ENCODE measurements at places on chromosomes 4 and X. TPM values are rescaled to one million over a fixed set of nuclear protein-coding genes. Genes with fewer than 3 reads are reported as not detected.

DNA sequence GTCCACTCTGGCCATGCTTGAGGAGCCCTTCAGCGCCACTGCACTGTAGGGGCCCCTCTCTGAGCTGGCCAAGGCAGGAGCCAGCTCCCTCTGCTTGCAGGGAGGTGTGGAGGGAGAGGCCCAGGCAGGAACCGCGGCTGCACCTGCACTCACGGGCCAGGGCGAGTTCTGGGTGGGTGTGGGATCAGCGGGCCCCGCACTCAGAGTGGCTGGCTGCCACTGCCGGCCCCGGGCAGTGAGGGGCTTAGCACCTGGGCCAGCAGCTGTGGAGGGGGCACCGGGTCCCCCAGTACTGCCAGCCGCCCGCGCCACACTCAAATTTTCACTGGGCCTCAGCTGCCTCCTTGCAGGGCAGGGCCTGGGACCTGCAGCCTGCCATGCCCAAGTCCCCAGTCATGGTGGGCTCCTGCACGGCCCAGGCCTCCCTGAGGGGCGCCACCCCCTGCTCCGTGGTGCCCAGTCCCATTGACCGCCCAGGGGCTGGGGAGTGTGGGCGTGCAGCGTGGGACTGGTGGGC, 347.2 kb upstream of the SPOCK3 start:
- no peak for DNase-seq
- no peaks in the 10 kb centered on the region for H3K27me3 ChIP-seq
- no peaks in the 10 kb centered on the region for H3K36me3 ChIP-seq
- no peak overlapping the region for H3K27ac ChIP-seq
- H3K4me1 ChIP-seq: no peaks in the 10 kb centered on the region

DNA sequence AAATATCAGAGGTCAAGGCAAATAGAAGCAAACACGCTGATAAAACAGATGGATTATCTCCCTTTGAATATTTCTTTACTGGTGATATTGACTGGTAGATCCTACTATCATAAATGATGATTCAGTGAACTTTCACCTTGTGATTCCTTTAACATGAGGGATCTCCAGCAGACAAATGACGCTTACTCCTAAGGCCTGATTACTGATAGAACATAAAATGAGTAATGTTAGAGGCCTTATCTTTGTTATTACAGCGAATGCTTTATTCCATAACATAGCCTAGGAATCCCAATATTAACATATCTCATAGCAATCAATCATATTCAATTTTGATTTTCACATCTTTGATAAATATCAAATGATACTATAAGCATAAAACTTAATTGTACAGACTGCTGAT, 152.3 kb downstream of the SLC10A7 start:
- no peak for DNase-seq
- no peaks in the 10 kb centered on the region for H3K4me1 ChIP-seq
- no peak overlapping the region for H3K27ac ChIP-seq
- H3K27me3 ChIP-seq: no peaks in the 10 kb centered on the region
- H3K4me3 ChIP-seq: no peak overlapping the region

DNA sequence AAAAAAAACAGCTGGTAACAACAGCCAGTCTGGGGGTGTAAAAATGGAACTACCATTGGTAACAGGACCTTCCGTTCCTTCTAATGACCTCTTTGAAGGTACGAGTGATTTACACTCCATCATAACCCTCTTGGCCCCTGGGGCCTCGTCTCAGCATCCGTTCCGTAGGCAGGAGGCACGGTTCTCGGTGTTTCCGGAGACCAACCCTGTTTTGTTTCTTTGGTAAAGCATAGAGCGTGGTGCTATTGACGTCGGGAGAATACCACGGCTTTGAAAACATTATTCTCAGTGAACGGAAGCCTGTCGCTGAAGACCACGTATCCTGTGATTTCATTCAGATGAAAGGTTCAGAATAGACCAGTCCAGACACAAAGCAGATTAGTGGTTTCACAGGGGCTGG, 198.9 kb downstream of the ASMT start:
- H3K4me1 ChIP-seq: peaks cover 6% of the 10 kb centered on the region
- no peak for DNase-seq

GRCh38 chr4:97144199-97144598, 999.1 kb downstream of the STPG2 start:
- H3K4me3 ChIP-seq: no peak overlapping the region
- H3K27me3 ChIP-seq: no peaks in the 10 kb centered on the region
- DNase-seq: no peak
- H3K4me1 ChIP-seq: no peaks in the 10 kb centered on the region
- no peak overlapping the region for H3K27ac ChIP-seq
- no peaks in the 10 kb centered on the region for H3K36me3 ChIP-seq

- no peaks in the 10 kb centered on the region for H3K36me3 ChIP-seq
- DNase-seq: no peak
- peak overlapping the region; percentile 88 for H3K27ac ChIP-seq
- H3K4me3 ChIP-seq: peak overlapping the region; percentile 79
- no peaks in the 10 kb centered on the region for H3K27me3 ChIP-seq
Observed at GRCh38 chr4:145178740-145179280, 1.6 kb downstream of the OTUD4 start.

DNA sequence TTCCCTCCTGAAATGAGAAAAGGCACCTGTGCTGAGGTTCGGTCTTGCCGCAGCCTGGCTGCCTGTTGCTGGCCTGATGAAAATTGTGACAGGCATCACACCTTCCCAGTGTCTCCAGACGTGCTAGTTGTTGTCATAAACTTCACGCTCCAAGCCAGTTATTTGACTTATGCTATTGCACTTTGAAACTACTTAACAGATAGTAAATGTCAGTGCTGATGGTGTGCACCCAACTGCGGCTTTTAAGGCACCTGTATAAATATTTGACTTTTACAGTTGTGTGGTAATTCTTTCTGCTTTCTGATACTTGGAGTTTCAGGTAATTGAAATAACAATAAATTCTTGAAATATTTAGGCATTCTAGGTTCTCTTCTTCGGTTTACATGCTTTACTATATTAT, 1.8 kb downstream of the WWC2 start:
- no peaks in the 10 kb centered on the region for H3K27me3 ChIP-seq
- H3K27ac ChIP-seq: no peak overlapping the region
- no peaks in the 10 kb centered on the region for H3K36me3 ChIP-seq
- DNase-seq: no peak
- H3K4me1 ChIP-seq: peaks cover 26% of the 10 kb centered on the region
- H3K4me3 ChIP-seq: peak overlapping the region; percentile 79

PABPC5 gene
- not detected for total RNA-seq

ADGRA3 gene
- 43.0 TPM for total RNA-seq

CXCL11 gene
- total RNA-seq: not detected

GRCh38 chr4:134812611-134813010, 611.0 kb upstream of the PABPC4L start:
- no peak for DNase-seq
- no peaks in the 10 kb centered on the region for H3K36me3 ChIP-seq
- no peak overlapping the region for H3K27ac ChIP-seq
- no peaks in the 10 kb centered on the region for H3K27me3 ChIP-seq
- no peak overlapping the region for H3K4me3 ChIP-seq

DAPP1 gene
- total RNA-seq: 0.76 TPM

DNA sequence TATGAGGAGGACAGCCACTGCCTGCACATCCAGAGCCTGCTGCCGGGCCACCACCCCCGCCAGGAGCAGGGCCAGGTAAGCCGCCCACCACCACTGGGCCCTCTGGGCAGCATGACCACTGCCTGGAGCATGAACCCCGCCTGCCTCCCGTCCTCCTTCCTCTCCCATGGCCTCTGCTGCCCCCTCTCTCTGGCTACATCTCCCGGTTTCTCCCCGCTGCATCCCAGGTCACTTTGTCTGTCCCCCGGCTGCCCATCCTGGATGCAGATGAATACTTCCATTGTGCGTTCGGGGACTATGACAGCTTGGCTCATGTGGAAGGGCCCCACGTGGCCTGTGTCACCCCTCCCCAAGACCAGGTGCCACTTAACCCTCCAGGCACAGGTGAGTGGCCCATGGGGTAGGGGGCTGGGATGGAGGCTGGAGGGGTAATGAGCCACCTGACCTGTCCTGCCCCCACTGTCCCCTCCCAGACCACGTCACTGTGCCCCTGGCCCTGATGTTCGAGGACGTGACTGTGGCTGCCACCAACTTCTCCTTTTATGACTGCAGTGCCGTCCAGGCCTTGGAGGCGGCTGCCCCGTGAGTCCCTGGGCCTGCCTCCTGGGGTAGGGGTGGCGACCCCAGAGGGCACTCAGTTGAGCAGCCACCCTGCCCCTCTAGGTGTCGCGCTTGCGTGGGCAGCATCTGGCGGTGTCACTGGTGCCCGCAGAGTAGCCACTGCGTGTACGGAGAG, 6.0 kb downstream of the PLXNB3 start:
- DNase-seq: no peak
- H3K27me3 ChIP-seq: no peaks in the 10 kb centered on the region
- no peak overlapping the region for H3K27ac ChIP-seq
- H3K4me3 ChIP-seq: no peak overlapping the region
- H3K36me3 ChIP-seq: no peaks in the 10 kb centered on the region
- H3K4me1 ChIP-seq: no peaks in the 10 kb centered on the region

- H3K4me3 ChIP-seq: no peak overlapping the region
- no peaks in the 10 kb centered on the region for H3K4me1 ChIP-seq
- no peak for DNase-seq
Observed at GRCh38 chr4:174215961-174216680, 67.3 kb downstream of the FBXO8 start.

DNA sequence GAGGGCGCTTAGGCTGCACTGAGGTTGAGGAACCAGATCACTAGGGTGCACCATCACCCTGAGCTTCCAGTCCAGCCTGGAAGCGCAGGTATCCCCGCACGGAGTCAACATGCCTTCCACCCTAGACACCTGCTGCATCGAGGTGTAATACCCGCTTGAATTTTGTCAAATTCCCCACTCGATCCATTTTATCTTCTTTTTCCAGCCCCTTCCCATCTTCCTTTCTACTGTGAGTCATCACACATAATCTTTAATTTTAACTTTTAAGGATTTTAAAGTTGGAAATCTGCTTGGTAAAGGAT, 821 bp downstream of the PLK4 start:
- peaks cover 34% of the 10 kb centered on the region for H3K36me3 ChIP-seq
- H3K4me3 ChIP-seq: peak overlapping the region; percentile 90
- peak overlapping the region; percentile 91 for H3K27ac ChIP-seq
- H3K4me1 ChIP-seq: peaks cover 13% of the 10 kb centered on the region

DNA sequence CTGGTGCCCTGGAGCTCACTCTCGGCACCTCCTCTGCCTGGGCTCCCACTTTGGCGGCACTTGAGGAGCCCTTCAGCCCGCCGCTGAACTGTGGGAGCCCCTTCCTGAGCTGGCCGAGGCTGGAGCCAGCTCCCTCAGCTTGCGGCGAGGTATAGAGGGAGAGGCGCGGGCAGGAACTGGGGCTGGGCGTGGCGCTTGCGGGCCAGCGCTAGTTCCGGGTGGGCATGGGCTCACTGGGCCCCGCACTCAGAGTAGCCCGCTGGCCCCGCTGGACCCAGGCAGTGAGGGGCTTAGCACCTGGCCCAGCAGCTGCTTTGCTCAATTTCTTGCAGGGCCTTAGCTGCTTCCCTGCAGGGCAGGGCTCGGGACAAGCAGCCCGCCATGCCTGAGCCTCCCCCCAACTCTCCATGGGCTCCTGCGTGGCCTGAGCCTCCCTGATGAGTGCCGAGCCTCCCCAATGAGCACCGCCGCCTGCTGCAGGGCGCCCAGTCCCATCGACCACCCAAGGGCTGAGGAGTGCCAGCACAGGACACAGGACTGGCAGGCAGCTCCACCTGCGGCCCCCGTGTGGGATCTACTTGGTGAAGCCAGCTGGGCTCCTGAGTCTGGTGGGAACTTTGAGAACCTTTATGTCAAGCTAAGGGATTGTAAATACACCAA, 26.7 kb upstream of the FAM90A26 start:
- H3K27ac ChIP-seq: no peak overlapping the region
- H3K27me3 ChIP-seq: no peaks in the 10 kb centered on the region
- DNase-seq: no peak
- no peaks in the 10 kb centered on the region for H3K36me3 ChIP-seq

DNA sequence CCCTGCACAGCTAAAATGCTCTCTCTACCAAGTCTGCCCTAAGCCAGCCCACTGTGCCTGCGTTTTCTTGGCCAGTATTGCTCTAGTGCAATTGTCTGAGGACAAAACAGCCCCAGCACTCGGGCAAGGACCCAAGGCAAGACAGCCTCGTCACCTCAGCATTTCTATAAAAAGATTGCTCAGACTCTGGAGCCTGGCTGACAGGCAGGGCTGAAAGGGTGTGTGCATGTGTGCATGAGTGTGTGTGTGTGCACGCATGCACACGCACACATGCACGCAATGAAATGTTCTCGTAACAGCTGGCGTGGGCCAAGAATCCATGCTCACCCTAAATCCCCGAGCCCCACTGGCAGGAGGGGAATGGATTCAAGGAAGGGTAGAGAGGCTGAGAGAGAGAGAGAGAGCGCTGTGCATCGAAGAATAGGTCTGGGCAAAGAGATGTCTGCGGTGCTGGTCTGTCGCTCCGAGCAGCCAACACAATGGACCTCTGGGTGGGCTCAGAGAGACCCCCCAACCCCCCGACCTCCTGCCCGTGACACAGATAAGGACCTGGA, 579.2 kb downstream of the BCOR start:
- no peaks in the 10 kb centered on the region for H3K4me1 ChIP-seq
- no peak overlapping the region for H3K27ac ChIP-seq
- no peaks in the 10 kb centered on the region for H3K36me3 ChIP-seq
- H3K4me3 ChIP-seq: no peak overlapping the region
- no peak for DNase-seq

ADGRG4 gene
- total RNA-seq: not detected

DNA sequence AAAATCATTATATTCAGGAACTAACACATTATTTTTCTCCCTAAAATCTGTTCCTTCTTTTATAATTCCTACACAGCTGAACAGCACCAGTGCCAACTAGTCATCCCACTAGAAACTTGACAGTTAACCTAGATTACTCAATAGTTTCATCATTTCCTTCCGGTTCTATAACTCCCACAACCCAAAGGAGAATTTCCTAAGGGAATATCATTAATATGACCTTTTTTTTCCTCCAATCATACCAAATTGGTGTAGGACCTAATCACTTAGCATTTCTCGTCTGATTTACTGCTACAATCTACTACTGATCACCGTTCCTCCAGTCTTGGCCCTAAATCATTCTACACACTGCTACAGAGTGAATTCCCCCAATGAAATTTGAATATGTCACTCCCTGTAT, 45.9 kb downstream of the WDFY3 start:
- no peak overlapping the region for H3K4me3 ChIP-seq
- no peaks in the 10 kb centered on the region for H3K27me3 ChIP-seq

- no peak for DNase-seq
- no peaks in the 10 kb centered on the region for H3K36me3 ChIP-seq
- no peak overlapping the region for H3K4me3 ChIP-seq
- H3K27me3 ChIP-seq: no peaks in the 10 kb centered on the region
- no peaks in the 10 kb centered on the region for H3K4me1 ChIP-seq
Observed at GRCh38 chr4:52846502-52846901, 15.6 kb upstream of the RASL11B start.

GRCh38 chrX:54922547-54922946, 1.9 kb downstream of the TRO start:
- no peak overlapping the region for H3K4me3 ChIP-seq
- no peaks in the 10 kb centered on the region for H3K4me1 ChIP-seq
- no peaks in the 10 kb centered on the region for H3K36me3 ChIP-seq
- H3K27me3 ChIP-seq: no peaks in the 10 kb centered on the region

GRCh38 chr4:147814376-147814775, 82.5 kb downstream of the ARHGAP10 start:
- no peaks in the 10 kb centered on the region for H3K36me3 ChIP-seq
- H3K4me3 ChIP-seq: no peak overlapping the region
- no peaks in the 10 kb centered on the region for H3K4me1 ChIP-seq
- no peak overlapping the region for H3K27ac ChIP-seq
- DNase-seq: no peak
- H3K27me3 ChIP-seq: no peaks in the 10 kb centered on the region

HMX1 gene
- total RNA-seq: 0.39 TPM

All from HCT116 (cell line).